ENCODE measurements at places on chromosomes 1 and 21. TPM values are rescaled to one million over a fixed set of nuclear protein-coding genes. Genes with fewer than 3 reads are reported as not detected.

DNA sequence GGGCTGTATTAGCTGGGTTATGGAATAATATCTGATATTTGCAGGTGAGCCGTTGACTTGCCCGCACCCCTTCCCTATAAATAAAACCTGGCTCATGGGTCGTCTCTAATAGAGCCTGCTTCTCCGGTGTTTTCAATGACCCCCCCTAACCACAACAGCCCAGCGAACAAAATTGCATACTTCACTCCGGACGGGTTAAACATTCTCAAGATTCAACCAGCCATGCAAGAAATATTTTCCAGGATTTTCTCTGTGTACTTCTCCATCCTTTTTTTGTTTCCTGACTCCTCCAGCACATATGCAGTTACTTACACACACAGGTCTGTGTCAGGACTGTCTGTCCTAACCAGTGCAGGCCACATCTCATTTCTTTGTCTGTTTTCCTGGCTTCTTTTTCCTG lies 267.7 kb downstream of the ZNF648 start:
- no peak for DNase-seq

Gene FCRLB
- polyA plus RNA-seq = 3.6 TPM

GRCh38 chr1:20610970-20611369 lies 22.1 kb downstream of the CDA start:
- no peak for DNase-seq

GRCh38 chr1:39411526-39412478 lies 79.6 kb upstream of the BMP8A start:
- no peak for DNase-seq

- DNase-seq = no peak
Measured at GRCh38 chr1:234256359-234256758, 116.9 kb upstream of the COA6 start.

Gene MASP2
- polyA plus RNA-seq = 6.0 TPM

DNA sequence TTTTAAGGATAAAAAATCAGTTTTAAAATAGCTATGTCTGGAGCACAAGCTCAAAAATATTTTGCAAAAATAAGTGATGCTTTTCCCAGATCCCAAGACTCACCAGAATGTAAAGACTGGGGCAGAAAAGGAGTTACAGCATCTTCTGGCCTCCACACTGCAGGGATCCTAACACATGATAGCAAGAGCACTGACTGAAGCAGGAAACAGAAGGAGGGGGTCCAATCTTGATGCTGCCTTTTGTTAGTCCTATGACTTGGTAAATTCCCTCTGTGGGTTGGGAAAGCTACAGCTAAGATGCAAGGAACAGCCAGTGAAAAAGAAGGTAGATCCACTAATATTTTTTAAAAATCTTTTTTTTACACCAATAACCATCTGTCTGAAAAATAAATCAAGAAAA lies 54.2 kb upstream of the TNR start:
- no peak for DNase-seq

Gene GCSAML
- 0.89 TPM for polyA plus RNA-seq

Gene FAM163A
- polyA plus RNA-seq = 0.74 TPM

DNA sequence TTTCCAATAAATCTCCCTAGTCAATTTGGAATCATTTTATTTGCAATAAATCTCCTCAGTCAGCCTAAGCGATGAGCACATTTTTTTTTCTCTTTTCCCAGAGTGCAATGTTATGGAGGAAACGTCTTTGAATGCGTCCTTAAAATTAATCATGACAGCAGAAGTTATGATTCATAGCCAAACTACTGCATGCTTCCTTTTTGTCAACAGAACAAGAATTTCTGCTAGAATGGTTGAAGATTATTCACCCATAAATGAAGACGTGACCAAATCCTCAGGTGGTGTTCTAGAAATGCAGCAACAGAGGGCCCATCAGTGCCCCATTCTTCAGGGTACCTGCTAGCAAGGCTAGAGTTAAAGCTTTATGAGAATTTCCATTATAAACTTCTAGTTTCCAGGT lies 407.9 kb upstream of the PKN2 start:
- no peak for DNase-seq

- no peak for DNase-seq
Measured at GRCh38 chr1:213507472-213508223, 456.6 kb downstream of the RPS6KC1 start.

Gene DAB1
- 9.1 TPM for polyA plus RNA-seq

GRCh38 chr1:79052829-79053449 lies 46.4 kb upstream of the ADGRL4 start:
- DNase-seq = no peak

GRCh38 chr1:225533238-225533637 lies 105.4 kb upstream of the LBR start:
- no peak for DNase-seq

Gene CENPF
- 76.1 TPM for polyA plus RNA-seq

GRCh38 chr1:3610527-3611169 lies 660 bp downstream of the MEGF6 start:
- DNase-seq = no peak

Gene GPR3
- polyA plus RNA-seq = 0.91 TPM

Gene RRP1
- 29.8 TPM for polyA plus RNA-seq

- DNase-seq = no peak
Measured at GRCh38 chr21:45551316-45551715, 9.1 kb upstream of the SLC19A1 start.

DNA sequence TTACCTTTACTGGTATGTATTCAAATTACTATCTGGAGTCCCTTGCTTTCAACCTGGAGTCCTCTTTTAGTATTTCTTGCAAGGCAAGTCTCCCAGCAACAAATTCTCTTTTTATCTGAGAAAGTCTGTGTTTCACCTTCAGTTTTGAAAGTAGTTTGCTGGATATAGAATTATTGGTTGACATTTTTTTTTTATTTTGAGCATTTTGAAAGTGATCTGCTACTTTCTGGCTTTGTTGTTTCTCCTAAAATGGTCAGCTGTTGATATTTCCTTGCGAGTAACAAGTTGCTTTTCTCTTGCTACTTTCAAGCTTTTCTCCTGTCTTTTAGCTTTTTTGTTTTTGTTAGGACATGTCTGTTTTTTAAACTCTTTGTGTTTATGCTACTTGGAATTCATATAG lies 126.1 kb downstream of the TRIM33 start:
- no peak for DNase-seq

DNA sequence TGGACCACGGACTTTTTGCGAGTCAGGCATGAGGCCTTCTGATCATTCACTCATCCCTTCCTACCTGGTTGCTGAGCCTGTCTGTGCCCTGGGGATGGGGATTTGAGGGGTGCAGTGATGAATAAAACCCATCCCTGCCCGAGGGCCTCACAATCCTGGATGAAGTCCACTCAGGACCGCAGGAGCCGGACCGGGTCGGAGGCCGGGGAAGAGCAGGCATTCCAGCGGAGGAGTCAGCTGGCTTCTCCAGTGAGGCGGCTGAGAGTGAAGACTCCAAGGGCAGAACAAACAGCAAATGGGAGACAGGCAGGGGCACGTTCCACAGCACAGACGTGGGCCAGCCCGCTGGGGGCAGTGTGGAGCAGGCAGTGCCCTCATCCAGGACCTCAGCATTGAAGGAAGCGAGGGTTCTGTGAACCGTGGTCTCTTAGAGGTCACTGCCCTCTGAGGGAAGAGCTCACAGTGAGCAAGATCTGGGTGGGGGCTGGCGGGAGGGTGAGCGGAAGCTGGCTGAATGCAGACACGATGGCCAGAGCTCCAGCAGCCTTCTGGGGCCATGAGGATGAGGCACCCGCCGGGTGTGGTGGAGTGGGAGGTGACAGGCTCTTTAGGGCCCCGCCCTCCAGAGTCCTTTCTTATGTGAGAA lies 10.9 kb upstream of the LRRC3 start:
- no peak for DNase-seq

DNA sequence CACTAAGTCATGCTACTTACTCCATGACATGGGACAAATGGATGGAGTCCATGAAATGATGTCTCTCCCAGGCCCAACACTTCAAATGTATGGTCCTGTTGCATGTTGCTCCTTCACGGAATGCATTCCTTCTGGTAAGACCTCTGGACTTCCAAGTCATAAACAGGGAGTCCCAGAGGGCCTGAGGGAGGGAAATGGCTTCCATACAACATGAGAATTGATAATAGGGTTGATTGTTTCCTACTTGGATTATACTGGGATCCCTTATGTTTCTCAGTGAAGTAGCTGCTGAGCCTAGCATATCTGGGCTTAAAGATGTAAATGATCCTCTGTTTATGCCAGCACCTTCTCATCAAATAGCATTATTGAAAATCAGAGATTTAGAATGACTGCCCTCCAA lies 104.2 kb upstream of the MAGI3 start:
- no peak for DNase-seq

DNA sequence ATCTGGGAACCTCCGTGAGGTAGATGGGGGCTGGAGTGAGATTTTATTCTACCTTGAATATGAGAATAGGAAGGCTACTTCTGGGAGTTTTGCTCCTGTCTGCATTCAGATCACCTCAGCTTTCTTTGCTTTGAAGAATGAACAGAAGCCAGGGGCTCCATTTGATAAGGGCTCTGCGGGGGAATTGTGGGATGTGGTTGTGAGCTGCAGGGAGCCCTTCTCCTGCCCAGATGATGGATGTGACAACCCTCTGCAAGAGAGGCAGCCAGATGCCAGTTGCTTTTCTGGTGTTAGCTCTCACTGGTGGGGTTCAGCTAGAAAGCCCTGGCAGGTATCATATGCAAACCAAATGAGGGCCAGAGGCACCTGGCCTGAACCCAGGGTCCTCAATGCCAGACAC lies 21.5 kb downstream of the IER5 start:
- DNase-seq = no peak

GRCh38 chr1:82377201-82377884 lies 576.6 kb downstream of the ADGRL2 start:
- no peak for DNase-seq

Gene C4BPA
- polyA plus RNA-seq = 0.66 TPM

DNA sequence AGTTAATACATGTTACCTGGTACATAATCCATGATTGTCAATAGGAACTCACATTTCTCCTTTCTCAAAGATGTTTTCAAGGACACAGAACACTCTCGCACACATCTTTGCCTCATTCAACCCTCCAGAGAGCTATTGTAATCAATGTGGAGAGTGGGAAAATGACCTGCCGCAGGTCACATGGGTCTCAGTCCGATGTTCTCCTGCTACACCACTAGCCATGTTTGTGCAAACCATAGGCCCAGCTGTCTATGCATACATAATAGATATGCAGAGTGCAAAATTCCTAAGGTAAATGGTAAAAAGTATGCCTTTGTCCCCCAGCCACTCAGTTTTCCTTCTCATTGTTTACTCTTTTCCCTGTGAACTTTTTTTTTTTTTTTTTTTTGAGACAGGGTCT lies 89.2 kb downstream of the ADSS2 start:
- DNase-seq = no peak

DNA sequence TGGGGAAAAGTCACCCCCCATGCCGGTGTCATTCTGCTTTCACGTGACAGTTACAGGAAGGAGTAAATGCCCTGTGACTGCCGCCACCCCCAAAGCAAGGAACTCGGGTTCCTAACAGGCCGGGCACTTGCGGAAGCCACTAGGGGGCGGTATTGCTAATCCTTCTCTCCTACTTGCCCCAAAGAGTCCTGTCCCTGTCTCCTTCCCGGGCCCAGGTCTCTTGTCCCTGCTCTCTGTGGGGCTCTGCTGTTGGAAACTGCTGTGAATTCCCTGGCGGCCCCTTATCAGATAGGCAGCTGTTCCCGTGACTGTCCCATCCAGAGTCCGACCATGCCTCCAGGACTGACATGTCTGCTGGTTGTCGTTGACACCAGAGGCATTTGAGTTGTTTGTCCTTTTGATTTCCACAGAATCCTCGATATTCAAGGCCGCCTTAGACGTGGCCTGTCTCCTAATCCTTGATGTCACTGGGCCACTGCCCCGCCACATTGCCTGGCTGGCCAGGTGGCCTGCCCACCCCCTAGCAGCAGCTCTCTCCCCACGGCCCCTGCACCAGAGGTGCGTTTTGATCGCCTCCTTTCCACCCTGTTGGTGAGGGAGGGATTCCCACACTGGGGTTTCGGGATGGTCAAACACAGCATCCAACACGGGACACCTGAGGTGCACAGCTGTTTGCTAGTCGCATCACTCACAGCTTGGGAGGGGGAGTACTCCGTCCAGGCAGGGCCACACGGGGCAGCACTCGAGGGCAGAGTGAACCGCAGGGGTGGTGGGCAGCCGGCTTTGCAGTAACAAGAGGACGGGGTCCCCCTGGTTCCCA lies 37.3 kb downstream of the CHAF1B start:
- DNase-seq = no peak

Gene OR2L2
- 0.04 TPM for polyA plus RNA-seq

DNA sequence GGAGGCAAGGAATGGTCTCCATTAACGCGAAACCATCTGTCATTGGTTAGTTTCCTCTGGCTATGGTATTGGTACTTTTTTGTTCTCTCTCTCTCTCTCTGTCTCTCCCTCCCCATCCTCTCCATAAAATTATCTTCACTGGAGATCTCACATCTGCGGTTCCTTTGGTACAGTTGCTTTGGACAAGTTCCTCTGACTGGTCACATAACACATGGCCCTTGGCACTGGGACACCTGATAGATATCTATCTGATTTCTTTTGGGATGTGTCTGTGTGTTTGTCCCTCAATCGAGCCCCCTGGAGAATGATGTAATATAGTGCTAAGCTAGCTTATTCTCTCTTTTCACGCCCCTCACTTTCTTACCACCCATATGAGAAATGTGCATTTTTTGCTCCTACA lies 682.0 kb upstream of the B3GALT2 start:
- DNase-seq = no peak

GRCh38 chr1:170388489-170388888 lies 143.5 kb upstream of the GORAB start:
- DNase-seq = no peak

Gene MYCL
- 7.8 TPM for polyA plus RNA-seq

Gene LCK
- polyA plus RNA-seq = 5.8 TPM

DNA sequence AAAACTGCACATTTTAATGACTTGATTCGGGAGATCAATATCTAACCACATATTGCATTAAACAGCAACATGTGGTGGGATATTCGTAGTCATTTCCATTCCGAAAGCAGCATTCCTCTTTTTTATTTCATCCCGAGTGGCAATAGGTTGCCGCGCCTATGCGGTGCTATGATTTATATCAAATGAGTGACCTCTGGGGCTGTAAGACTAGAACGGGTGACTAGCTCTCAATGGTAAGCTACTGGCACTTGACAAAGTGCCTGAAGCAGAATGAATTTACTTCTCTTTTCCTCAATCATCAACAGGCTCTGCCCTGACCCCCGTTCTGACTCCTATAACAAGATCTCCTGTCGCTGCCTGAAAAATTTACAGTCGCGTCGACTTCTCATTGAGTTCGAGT lies 162.3 kb downstream of the ZNF281 start:
- DNase-seq = no peak

Gene LAMC1
- 285 TPM for polyA plus RNA-seq

Gene NIPAL3
- 20.1 TPM for polyA plus RNA-seq

- no peak for DNase-seq
Measured at GRCh38 chr1:179137617-179138255, 55.9 kb downstream of the TOR3A start.

Gene RBP7
- 32.0 TPM for polyA plus RNA-seq

GRCh38 chr1:80659161-80659560 lies 1141.6 kb upstream of the ADGRL2 start:
- no peak for DNase-seq

DNA sequence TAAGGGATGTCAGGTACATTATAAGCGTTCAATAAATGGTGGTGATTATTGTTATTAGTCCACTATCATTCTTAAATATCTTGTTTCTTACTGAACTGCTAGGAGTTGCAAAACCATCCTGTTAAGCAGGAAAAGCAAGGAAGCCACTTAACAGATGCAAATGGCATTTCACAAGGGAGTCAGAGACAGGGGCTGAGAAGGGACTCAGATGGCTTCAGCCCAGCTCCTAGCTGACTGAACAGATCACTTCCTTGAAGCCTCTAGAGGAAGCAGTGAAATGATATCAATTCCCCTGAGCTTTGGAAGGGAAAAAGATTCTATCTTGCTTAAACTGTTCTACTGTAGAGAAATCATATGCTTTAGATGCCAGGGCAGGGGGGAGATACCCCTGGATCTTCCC lies 151.5 kb downstream of the ST6GALNAC5 start:
- DNase-seq = no peak

Data from right renal pelvis (tissue), 4 donors.